Nucleus accumbens (tissue), 56 donors: ENCODE measurements at places on chromosomes 3 and 15.

DNA sequence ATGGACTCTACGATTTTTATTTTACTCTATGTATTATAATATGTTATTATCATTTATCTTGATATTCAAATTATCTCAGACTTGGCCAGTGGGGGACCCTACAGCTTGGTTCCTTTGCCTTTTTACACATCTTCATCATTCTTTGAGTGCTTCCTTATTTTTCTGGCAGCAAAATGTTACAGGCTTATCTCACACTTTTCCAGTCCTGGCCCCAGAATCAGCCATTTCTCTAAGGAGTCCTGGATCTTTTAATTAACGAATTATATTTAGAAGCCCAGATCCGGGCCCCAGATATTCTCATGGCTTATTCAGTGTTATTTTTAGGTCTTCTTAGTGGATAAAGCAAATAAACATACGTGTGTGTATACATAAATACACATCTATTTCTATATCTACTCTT, 32.8 kb upstream of the MELTF start:
- no peak for DNase-seq

GRCh38 chr3:165644331-165644730, 192.9 kb downstream of the BCHE start:
- DNase-seq: no peak

- DNase-seq: no peak
Measured at GRCh38 chr3:133701435-133702358, 40.0 kb upstream of the TOPBP1 start.

DNA sequence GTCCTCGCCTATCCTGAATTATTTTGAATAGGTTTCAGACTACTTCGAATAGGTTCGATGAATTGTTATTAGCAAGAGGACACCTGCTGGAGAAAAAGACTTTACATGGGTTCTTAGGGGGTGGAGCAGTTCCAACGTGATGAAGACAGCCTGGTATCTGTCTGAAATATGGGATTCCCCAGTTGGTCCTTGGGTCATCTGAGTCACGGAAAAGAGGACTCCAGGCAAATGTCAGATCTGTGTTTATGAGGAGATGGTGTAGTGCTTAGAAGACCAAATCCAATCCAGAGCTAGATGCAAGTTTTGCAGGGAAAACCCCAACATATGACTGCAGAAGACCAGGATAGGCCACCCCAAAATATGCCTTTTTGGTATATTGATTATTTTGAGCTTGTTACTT, 98.9 kb upstream of the IGSF10 start:
- DNase-seq: no peak

- DNase-seq: no peak
Measured at GRCh38 chr15:97930230-97930629, 30.3 kb upstream of the ARRDC4 start.

DNA sequence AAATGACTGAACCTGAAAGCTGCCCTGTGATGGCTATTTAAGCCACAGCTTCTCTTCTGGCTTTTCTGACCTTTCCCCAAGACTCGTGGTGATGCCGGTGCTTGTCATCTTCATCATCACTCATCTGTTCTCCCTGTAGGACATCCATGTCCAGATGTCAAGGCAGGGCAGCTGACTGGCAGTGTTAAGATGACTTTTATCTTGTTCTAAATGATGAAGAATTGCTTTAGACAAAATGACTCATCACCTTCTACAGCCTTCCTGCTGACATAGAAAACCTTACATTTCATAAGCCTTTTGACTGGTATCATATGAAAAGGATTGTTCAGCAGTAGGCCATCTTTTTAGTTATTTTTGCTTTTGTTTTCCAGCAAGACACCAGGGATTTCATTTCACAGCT, 67.0 kb upstream of the GPR149 start:
- DNase-seq: no peak

- no peak for DNase-seq
Measured at GRCh38 chr3:159724627-159725026, 264.0 kb upstream of the IL12A start.

- no peak for DNase-seq
Measured at GRCh38 chr15:47675735-47676134, 41.6 kb upstream of the SEMA6D start.

DNA sequence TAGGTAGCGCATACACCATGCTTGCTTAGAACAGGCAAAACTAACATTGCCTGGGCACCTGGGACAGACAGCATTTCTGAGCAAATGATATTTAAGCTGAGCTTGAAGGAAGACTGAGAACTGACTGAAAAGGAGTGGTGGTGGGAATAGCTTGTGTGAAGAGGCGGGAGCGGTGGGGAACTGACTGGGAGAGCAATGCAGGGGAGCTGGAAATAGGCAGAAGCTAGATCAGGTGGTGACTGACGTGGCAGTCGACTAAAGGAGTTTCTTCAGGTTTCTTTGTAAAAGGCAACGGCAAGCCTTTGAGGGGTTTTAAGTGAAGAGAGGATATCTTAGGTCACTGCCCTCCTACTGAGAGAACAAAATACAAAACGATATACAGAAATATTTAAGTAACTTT, 61.8 kb downstream of the NEO1 start:
- no peak for DNase-seq

GRCh38 chr15:88654430-88655102, 15.8 kb downstream of the ISG20 start:
- no peak for DNase-seq

- no peak for DNase-seq
Measured at GRCh38 chr3:95235916-95236315, 1173.1 kb downstream of the NSUN3 start.

- no peak for DNase-seq
Measured at GRCh38 chr3:57436195-57436761, 107.9 kb downstream of the DNAH12 start.

DNA sequence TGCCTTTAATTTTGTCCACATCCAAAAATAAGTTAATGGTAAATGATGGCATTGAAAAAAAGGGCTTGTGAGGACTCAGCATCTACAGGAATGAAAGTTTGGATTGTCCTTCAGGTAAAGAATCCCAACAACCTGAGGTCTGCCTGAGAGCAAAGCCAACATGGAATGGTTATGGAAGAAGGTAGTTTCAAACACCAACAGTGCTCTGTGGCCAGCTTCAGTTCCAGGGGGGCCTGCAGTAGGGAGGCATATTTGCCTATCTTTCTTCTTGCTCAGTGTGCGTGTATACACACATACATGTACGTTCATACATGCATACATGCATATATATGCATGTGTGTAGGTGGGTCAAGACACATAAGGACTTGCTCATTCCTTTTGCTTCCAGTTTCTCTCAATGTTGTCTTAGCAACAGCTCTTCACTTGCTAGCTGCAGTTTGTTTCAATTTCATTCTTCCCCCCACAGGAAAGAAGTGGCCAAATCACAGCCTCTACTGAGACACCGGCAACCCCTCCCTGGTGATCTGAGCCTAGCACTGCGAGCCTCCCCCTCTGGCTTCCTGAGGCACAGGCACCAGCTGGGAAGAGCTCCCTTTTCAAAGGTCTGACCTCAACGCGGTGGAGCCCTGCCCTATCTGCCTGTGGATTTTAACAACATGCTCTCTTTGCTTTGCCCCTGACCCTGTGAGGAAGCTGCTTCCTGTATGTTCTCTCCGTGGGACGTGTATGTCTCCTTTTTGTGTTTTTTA, 146.2 kb downstream of the KLF13 start:
- no peak for DNase-seq

DNA sequence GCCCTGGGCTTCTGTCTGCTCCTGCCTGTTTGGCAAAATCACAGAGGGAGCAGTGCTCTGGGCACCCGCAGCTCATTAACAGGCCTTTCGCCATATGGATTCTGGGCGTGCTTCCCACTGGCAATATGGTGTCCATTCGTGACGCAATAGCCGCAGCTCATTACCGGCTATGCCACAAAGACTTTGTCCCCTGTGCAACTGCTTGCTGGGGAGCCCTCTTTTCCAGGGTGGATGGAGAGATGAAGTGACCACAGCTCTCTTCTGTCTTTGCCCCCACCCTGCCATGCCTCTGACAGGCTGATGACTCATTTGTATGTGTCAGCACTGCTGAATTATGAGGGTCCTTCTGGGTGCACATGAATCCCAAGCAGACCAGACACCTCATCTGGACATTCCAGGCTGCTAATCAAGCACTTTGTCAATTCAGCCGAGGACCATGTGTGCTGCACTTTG, 214.3 kb upstream of the FEZF2 start:
- DNase-seq: no peak

DNA sequence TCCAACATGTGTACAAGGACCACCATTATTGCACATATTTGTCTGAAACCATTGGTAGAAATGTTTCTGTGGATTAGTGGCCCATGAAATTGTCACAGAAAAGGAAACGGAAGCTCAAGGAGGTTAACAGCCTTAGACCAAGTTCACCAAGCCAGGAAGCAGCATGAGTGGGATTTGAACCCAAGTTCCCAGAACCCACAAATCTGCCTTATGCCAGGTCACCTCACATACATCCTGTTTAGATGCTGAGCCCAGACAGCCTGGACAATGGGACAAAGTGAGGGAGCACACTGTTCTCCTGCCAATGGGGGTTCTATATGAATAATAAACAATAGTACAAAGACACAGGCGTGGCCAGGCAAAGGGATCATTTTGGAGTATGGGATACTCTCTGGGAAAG, 59.6 kb upstream of the CA12 start:
- DNase-seq: no peak

DNA sequence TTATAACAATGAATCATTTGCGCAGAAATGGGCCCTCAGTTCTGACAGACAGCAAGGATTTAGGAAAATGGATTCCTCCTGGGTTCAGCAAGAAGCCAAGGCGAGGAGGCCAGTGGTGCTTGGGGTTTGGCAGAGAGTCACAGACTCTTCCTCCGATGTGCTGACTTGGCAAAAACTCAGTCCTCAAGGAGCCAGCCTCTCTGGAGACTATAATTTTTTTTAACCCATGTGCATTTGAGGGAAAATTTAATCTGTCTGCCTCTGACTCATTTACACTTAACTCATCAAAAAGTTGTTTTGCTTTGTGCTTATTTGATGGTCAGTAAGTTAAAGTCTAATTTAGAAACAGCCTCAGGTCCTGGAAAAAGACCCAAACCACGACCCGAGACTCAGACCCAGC, 34.2 kb upstream of the SLC24A5 start:
- no peak for DNase-seq

DNA sequence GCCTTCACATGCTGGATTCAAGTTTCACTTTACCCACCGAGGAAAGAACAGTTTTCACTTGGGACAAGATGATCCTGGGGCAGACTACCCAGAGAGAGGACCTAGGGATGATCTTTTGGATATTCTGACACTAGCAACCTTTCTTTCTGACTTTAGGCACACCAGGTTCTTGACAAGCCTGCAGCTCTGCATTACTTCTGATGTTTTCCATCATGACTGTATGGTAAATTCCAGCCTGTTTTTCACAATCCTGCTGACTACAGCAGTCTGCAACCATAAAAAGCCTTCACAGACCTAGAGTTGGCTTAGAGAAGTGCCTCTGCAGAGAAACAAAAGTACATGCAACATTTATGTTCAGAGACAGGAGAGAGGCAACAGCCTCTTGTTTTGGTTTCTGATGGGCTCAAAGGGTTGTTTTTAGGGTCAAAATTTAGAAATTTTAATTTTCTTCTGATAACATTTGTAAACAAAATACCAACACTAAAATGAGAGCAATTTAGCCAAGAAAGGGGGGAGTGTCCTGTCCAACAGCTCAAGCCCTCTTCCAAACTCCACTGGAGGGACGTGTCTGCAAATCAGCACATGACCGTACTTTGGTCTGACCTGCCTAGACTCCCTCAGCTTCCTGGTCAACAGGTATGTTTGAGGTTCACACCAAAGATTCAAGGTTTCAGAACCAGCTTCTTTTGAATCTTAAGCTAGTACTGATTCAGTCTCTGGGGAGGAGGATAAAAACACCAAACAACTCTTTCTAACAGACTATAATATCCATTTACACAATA, 799 bp downstream of the ABI3BP start:
- no peak for DNase-seq

GRCh38 chr3:127396473-127396872, 108.6 kb upstream of the PRR20G start:
- no peak for DNase-seq

- DNase-seq: no peak
Measured at GRCh38 chr3:152843955-152844354, 9.0 kb downstream of the P2RY1 start.

DNA sequence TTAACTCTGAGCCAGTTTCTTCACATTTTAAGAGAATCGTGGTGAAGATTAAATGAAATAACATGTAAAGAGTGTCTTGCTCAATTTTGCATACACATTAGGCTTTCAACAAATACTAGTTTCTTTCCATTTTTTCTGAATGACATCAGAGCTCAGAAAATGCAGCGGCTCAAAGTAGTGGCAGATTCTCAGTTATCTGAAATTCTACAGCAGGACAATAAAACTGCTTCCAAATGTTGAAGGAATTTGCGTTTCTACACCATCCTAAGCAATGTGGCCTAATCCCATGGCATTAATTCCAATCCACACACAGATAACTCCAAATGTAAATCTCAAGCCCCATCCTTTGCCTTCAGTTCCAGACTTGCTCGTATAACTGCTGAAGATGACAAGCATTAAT, 115.8 kb downstream of the PLCH1 start:
- DNase-seq: no peak
